SK-MEL-5 (cell line): ENCODE measurements at places on chromosomes 11 and 22. TPM values are rescaled to one million over a fixed set of nuclear protein-coding genes. Genes with fewer than 3 reads are reported as not detected.

GRCh38 chr22:49099496-49100124, 728.1 kb downstream of the BRD1 start:
- DNase-seq = no peak

DNA sequence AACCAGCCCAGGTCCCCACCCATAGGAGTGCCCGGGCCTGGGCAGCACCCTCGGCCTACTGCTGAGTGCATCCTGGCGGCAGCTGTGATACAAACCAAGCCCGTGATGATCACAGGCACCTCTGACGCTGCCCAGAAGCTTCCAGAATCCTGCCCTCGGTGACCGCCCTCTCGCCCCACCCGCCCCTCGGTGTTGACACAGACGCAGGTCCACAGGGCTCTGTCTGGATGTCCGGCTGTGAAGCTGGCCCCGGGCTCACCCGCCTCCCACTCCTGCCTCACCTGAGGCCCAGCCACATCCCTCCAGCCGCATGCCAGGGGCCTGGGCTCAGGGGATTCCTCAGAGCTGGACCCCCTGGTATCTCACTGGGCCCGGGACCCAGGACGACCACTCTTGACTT, 191.0 kb downstream of the BRD1 start:
- no peak for DNase-seq

- DNase-seq = no peak
Measured at GRCh38 chr22:30728826-30729225, 34.2 kb downstream of the OSBP2 start.

LGR4 gene
- 10.0 and 10.2 TPM in 2 replicates for total RNA-seq

DNA sequence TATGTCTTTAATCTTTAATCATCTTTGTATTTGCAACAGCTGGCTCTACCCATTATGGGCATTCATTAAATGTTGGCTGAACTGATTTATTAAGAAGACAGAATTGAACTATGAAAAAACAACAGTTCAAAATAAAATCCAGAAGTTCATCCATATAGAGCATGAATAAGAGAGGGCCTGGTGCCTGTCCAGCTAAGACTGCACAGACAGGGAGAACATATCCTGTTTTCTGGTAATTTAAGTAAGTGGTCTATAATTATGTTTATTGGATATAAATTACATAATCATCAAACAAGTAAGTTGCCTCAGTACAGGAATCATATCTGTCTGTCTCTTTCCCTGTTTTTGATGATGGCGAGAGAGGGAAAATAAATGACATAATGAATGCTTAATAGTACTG, 137.2 kb downstream of the RBFOX2 start:
- no peak for DNase-seq
